ENCODE measurements at places on chromosomes 16 and 17.

DNA sequence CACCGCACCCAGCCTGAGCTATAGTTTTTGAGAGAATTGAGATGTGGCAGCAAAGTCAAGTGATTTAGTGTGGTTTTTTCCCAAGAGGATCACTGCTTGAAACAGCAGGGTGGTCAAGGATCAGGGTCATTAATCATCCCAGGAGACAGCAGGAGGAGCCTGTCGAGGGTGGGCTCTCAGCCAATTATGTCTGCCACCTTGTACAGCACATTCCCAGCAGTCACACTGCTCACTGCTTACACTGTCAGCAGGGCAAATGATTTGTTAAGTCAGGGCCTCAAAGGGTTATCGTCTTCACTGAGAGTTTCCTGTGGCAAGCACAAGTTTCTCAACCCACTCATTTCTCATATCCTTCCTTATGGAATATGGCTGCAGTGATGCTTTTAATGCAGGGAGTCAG lies 13.2 kb downstream of the B3GNT9 start:
- DNase-seq, result no peak

DNA sequence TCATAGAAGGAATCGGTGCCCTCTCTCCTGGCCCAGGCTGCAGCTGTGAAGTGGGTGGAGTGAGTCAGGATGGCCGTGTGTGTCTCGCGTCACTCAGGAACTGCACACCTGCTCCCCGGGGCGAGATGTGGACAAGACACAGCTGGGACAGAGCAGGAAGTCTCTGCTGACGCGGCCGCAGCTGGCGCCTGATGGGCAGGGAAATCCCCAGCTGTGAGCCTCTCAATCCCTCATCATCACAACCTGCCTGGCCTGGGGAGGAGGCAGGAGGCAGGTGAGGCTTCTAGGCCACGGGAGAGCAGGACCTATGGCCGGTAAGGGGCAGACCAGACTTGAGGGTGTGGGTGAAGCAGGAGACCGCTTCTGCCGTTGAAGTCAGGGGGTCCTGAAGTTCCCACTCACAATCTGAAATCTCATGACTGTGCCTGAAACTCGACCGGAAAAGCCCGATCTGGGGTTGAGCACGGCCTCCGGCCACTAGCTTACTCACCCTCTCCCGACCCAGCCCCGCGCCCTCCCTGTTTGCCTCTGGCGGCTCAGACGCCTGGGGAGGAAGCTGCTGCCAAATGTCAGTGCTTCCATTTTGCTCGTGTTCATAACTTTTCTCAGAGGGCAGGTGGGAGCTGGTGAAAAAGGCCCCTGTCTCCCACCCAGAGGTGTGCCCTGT lies 1.1 kb upstream of the TRPV3 start:
- peak; percentile 45 for DNase-seq

DNA sequence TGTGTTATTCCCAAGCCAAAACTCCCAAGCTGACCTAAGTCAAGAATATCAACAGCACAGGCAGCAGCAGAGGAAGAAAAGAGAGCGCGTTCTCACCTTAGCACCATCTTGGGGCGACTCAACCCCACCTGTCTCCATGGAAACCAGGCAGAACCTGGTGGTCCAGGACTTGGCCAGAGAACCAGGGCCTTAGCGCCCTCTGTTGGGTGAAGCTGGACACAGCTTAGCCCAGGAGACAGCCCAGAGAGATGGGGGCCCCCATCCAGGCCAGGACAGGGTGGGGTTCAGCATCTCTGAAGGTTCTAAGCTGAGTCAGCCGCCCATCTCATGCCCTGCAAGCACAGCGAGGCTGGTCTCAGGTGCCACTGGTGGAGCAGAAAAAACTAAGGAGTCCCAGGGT lies 60.1 kb upstream of the TMEM132E start:
- peak; percentile 16 for DNase-seq

GRCh38 chr16:88920618-88921590 lies 54.4 kb upstream of the PABPN1L start:
- DNase-seq, result no peak

DNA sequence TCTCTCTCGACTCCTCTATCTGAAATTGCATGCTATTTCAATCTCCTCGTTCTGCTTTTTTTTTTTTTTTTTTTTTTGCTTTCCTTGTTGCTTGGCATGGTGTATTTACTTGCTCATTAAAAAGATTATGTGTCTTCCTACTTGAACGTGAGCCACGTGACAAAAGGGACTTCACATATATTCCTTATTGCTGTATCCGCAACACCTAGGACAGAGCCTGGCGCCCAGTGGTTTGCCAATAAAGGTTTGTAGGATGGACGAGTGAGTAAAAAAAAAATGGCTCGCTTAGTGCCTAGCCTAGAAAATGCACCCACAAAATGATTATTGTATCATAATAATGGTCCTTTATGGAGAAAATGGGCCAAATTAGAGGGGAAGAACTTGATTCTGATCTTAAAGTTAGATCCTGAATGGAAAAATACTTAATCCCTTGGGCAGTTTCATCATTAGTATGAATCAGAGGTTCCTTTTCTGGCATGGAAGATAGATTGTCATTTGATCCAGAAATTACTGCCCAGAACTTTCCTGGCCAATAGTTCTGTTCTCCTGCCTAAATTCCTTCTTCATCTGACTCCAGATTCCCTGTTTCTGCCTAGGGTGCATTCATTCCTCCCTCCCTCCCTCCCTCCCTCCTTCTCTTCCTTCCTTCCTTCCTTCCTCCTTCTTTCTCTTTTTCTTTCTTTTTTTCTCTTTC lies 13.6 kb upstream of the TMEM220 start:
- no peak for DNase-seq

DNA sequence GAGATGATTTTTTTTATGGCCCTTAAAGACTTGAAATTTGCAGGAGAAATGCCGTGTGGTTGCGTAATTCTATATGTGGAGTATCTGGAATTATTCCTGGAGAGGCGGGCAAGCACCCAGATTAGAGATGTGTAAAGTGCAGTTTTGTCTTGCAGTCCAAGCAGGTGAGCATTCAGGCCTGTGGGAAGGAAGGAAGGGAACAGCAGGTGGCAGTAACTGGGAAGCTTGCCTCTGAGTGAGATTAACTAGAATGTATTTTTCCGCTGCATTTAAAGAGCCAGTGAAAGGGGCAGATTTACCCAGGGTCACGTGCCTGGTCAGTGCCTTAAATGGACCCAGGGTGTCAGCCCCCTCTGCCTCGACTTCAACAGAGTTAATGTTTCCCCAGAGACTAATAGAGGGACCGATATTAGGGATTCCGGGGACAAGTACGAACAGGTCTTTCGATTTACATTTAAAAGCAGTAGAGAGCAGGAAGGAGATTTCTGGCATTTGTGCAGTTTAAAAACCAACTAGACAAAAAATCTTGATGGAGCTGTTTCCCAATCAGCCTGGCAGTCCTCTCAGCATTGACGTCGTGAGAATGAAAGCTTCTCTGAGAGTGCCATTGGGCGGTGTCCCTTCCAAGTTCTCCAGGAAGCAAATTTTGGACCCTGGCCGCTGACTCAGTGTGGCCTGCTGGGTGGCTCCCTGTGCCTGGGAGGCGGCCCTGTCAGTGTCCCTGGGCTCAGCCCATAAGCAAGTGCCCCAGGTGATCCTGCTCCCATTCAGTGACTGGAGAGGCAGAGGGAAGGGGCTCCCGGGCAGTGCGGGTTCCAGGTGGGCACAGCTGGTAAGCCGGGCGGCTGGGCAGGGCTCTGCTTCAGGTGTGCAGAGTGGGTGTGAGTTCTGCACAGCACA lies 38.2 kb downstream of the KSR1 start:
- DNase-seq, result no peak

DNA sequence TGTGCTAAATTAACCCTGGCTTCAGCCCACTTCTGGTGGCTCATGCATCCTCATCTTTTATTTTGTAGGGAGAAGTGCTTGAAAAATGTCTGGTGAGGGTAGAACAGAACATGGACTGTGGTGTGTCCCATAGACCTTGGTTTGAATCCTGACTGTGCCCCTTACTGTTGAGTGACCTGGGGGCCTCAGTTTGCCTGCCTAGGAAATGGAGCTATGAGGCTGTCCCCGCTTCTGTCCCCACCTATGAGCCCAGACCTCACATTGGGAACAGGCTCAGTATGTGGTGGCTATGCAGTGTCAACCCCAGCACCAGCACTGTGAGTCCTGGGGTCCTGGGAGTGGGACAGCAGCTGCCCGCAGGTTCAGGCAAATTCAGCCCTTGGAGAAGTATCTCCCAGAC lies 186.3 kb upstream of the GSE1 start:
- no peak for DNase-seq

DNA sequence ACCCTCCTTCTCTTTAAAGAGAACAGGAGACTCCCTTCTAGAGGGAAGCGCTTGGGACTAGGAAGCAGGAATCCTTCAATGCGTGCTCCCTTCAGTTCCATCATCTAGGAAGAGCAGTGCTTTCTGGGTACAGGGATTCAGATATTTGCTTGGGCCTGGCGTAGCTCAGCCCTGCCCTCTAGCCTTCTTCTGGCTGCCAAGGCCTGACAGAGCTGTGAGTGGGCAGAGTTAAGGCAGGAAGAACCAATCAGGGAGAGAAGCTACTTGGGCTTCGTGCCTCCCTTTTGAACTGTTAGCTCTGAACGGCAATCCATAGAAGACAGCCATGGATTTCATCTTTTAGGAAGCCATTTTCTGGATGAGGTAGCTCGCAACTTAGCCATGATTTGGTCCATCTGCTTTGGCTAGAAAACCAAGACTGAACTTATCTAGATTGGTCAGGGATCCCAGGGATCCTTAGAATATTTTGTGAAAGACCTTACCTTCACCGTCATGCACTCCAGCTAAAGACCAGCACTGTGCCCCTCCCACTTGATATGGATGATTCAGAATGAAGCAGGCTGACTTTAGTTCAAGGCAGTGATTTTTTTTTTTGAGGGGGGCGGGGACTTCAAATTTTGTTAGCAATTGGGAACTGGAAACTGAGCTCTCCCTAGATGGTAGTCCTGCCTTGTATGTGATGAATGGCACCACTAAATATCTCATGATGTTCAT lies 2.5 kb upstream of the CORO6 start:
- no peak for DNase-seq

- DNase-seq, result no peak
These were observed 165.6 kb upstream of the KCNJ16 start for GRCh38 chr17:69909389-69909788.

GRCh38 chr17:80427366-80428282 lies 12.7 kb downstream of the ENDOV start:
- no peak for DNase-seq

DNA sequence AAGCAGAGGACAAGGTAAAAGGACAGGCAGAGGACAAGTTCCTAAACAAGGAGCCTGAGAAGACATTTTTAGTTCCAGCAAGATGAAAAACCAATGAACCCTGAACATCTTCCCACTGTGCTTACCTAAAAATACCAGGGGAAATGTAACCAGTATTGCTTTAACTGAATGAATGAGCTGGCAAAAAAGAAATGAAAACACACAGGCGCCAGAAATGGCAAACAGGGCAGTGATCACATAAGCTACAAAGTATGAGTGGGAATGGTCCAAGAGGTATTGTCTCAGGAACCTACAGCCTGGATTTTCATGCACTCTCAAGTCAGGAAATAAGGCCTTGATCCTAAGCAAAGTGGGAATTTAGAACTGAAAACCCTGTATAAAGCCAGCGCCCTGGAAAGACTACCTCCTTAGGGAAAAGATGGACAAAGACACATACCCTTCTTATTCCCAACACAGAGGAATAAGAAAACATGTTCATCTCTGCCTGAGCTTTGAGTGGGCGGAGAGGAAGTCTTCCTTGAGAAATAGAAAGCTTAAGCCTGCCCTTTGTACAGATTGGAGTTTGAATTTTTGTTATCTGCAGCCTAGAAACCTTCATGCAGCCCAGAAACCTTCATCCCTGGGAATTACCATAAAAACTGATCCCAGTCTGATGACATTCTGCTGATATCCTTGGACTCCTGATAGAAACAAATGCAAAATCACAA lies 2.1 kb downstream of the CMTM2 start:
- no peak for DNase-seq

- DNase-seq, result no peak
These were observed 458.7 kb upstream of the EEF2KMT start for GRCh38 chr16:5556158-5556810.

GRCh38 chr16:2365397-2366294 lies 25.1 kb upstream of the ABCA3 start:
- no peak for DNase-seq

- no peak for DNase-seq
These were observed 16.7 kb downstream of the ASGR2 start for GRCh38 chr17:7097940-7098339.

DNA sequence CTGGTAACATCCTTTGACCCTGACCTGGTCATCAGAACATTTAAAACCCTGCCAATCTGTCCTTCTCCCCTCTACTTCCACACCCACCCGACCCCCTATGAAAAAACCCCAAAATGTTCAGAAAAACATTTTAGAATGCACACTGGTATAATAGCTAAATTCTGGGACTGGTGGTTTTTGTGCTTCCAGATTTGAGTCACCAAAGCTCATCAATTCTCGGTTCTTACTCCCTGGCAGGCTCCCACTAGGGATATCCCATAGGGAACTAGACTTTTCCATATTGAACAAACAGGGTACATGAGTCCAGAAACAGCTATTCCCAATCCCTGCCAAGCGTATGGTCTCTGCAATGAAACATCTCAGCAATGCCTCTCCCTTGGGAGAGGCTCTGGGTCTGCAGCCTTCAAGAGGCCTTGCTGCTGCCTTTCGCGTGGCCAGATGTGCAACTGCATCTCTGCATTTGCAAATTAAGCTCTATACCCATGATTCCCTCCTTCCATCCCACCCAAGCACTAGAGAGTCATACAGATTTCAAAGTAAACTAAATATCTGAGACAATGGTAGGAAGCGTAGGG lies 67.7 kb downstream of the SMG6 start:
- no peak for DNase-seq

DNA sequence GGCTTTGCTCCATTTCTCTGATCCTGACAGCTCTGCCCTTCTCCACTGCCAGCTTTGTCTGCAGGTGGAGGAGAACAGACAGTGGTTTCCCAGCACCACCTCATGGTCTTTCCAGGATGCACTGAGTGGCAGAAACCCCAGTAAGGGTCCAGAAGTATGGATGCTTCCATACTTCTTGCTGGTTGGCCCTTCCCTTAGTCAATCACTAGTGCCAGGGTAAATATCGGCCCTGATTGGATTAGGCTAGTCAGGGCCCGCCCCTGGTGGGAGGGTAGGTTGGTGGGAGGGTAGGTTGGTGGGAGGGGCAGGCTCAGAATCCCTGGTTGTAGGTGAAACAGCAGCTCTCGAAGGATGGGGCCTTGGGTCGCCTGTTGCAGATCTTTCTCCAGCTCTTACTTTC lies 10.2 kb downstream of the RNF213 start:
- DNase-seq, result peak; percentile 53

GRCh38 chr17:55774846-55775271 lies 24.0 kb downstream of the PCTP start:
- DNase-seq, result no peak

DNA sequence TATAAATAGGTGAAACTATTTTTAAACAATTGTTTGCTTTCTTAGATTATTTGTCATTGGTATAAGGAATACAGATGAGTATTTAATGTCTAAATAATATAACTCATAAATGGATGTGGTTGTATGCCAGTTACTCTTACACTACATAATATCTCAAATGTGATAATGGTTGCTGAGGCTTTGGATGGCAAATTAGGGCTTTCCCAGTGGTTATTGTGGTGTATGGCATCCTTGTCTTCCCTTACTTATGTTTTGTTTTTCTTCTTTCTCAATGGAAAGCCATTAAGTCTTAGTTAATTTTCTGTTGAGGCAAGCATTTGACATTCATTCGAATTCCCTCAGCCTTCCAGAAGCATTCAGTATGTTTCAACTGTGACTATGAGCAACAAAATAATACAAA lies 10.5 kb downstream of the OMG start:
- no peak for DNase-seq

GRCh38 chr17:41913798-41914197 lies 5.0 kb downstream of the ACLY start:
- DNase-seq, result no peak
